WTC11 (cell line): ENCODE measurements at places on chromosomes 3 and 15.

GRCh38 chr3:52108302-52109232 is 45.7 kb downstream of the POC1A start:
- H3K4me1 ChIP-seq, result peaks cover 3% of the 10 kb centered on the region; the same call in 1 of the 2 replicates
- no peaks in the 10 kb centered on the region for H3K27me3 ChIP-seq
- peak; percentile 30 for DNase-seq
- peaks cover 31% of the 10 kb centered on the region for H3K36me3 ChIP-seq
- H3K27ac ChIP-seq, result peak overlapping the region; percentile 30; the same call in 1 of the 2 replicates
- H3K4me3 ChIP-seq, result no peak overlapping the region

DNA sequence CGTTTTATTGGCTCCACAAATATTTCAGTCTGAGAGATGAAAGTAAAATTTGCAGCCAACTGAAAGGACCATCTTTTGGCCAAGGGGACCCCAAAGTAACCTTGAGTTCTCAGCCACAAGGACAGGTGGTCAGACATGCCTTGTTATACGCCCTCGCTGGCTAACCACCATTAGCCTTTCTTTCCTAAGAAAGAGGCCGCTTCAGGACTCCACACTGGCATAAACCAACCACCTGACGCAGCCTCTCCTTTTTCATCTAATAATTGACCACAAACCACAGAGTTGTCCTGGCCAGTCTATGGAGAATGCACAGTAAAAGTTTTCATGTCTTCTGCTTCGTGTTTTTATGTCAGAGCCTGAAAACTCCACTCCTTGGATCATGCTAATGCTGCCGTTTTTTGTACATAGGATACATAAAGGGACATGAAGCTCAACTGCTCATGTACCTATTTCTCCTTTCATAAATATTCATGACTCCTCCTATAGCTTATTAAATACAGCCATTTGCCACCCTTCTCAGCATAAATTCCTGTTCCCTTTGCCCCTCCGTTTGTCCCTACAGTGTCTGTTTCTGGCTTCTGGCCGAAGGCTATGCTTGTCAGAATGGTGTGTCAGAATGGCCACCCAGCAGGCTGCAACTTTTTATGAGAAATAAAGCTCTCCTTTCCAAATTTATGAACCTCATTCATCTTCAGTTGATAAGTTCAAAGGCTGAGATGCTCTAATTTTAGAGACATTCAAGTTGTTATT is 374.1 kb upstream of the RBMS3 start:
- H3K4me1 ChIP-seq, result peaks cover 6% of the 10 kb centered on the region; the same call in 1 of the 2 replicates
- DNase-seq, result no peak
- H3K36me3 ChIP-seq, result peaks cover 5% of the 10 kb centered on the region
- no peak overlapping the region for H3K4me3 ChIP-seq
- no peaks in the 10 kb centered on the region for H3K27me3 ChIP-seq
- no peak overlapping the region for H3K27ac ChIP-seq

DNA sequence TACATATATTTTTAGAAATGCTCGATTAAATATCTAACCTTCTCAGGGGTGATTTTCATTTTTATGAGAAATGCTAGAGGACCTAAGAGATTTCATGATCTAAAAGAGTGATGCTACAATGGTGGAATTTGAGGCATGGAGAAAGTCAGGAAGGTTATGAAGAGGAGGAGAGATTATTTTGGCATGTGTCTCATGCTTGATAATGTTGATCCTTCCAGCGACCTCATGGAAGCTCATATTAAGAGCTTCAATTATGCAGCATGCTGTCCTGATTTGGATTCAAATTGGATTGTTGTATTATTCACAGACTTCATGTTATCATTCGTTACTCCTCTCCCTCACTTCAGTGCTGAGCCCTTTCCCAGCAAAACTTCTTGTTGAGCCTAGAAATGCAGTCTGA is 112.5 kb downstream of the RAP2B start:
- H3K27ac ChIP-seq, result no peak overlapping the region
- no peak for DNase-seq
- no peak overlapping the region for H3K4me3 ChIP-seq
- no peaks in the 10 kb centered on the region for H3K4me1 ChIP-seq

GRCh38 chr3:50632450-50632849 is 15.5 kb downstream of the MAPKAPK3 start:
- no peaks in the 10 kb centered on the region for H3K36me3 ChIP-seq
- peaks cover 26% of the 10 kb centered on the region for H3K4me1 ChIP-seq
- no peaks in the 10 kb centered on the region for H3K27me3 ChIP-seq
- no peak for DNase-seq
- H3K4me3 ChIP-seq, result no peak overlapping the region

DNA sequence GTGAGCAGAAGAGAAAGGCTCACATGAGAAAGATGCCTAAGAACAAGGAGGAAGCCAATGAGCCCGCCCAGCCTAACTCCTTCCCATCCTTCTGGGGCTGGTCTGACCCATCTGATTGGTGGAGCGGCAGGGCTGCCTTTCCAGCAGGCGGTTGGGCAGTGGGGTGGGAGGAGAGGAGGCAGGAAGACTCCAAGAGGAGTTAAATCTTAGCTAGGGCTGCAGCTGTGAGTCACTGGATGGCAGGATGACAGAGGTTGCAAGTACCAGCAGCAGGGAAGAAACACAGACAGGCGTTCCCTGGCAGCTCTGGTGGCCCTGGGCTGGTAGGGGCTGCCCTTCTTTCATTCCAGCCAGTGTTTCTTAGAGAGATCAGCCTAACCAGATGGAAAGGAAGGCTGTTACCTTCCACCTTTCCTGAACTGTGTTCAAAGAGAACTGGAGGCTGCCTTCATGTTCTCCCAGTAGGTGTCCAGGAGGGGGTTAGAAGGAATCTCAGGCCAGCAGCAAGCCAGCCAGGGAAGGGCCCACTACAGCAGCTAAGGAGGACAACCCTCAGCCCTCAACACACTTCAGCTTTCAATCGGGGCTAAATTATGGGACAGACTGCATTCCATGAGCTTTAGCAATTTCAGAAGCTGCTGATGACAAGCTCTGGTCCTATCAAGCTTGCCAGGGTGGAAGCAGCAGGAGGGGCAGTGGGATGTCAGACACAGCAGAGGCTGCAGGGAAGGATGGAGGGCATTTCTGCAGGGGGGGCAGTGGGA is 50.3 kb downstream of the CHSY1 start:
- peak overlapping the region; percentile 94 for H3K27ac ChIP-seq
- DNase-seq, result peak; percentile 81
- H3K36me3 ChIP-seq, result 0 out of 2 replicates have a peak, but pooled peaks cover 3% of the 10 kb centered on the region
- H3K27me3 ChIP-seq, result no peaks in the 10 kb centered on the region
- peak overlapping the region; percentile 28 for H3K4me3 ChIP-seq
